Retinal pigment epithelial cell (primary cell): ENCODE measurements at places on chromosomes 16 and 17.

- DNase-seq, result no peak
Measured at GRCh38 chr16:1961651-1962067, 2.3 kb downstream of the NDUFB10 start.

DNA sequence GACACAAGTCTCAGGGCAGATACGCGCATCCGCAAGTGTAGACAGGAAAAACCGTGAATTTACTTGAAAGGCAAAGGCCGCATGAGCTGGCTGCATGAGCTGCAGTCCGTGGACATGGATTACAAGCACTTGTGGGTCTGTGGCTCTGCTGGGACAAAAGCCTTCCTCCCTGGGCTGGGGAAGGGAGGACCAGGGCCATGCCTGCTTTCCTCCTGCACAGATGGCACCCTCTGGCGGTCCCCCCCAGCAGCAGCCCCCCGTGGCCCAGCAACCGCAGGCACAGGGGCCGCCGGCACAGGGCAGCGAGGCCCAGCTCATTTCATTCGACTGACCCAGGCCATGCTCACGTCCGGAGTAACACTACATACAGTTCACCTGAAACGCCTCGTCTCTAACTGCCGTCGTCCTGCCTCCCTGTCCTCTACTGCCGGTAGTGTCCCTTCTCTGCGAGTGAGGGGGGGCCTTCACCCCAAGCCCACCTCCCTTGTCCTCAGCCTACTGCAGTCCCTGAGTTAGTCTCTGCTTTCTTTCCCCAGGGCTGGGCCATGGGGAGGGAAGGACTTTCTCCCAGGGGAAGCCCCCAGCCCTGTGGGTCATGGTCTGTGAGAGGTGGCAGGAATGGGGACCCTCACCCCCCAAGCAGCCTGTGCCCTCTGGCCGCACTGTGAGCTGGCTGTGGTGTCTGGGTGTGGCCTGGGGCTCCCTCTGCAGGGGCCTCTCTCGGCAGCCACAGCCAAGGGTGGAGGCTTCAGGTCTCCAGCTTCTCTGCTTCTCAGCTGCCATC is 1.7 kb upstream of the MRPL12 start:
- no peak for DNase-seq

DNA sequence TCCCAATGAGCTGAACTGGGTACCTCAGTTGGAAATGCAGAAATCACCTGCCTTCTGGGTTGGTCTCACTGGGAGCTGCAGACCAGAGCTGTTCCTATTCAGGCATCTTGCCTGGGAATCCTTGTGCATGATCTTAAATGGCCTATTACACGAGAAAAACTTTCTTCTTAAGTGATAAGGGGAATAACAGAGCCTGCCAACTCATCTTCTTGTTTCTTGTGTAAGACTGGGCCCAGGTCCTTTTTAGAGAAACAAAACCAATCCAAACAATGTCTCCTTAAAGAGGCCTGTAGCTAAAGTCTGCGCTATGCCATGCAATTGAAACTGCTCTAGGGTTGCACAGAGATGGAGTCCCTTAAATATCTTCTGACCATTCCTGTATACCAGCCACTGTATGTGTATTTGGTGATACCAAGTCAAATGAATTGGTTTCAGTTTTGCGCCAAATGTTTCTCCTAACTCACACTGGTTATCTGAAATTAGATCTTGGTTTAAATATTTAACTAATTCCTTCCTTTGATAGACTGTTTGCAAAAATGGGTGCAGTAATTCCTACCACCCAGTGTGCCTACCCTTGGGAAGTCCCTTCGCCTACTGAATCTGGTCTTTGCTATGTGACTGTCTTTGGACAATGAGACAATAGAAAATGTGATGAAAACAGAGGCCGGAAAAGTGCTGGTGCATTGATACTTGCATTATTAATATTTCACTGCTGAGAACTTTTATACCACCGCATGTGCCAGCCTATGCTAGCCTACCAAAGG is 6.5 kb upstream of the CCL23 start:
- no peak for DNase-seq

- no peak for DNase-seq
Measured at GRCh38 chr16:58497468-58497867, 2.5 kb upstream of the NDRG4 start.

GRCh38 chr16:69100071-69100691 is 5.3 kb upstream of the HAS3 start:
- no peak for DNase-seq

DNA sequence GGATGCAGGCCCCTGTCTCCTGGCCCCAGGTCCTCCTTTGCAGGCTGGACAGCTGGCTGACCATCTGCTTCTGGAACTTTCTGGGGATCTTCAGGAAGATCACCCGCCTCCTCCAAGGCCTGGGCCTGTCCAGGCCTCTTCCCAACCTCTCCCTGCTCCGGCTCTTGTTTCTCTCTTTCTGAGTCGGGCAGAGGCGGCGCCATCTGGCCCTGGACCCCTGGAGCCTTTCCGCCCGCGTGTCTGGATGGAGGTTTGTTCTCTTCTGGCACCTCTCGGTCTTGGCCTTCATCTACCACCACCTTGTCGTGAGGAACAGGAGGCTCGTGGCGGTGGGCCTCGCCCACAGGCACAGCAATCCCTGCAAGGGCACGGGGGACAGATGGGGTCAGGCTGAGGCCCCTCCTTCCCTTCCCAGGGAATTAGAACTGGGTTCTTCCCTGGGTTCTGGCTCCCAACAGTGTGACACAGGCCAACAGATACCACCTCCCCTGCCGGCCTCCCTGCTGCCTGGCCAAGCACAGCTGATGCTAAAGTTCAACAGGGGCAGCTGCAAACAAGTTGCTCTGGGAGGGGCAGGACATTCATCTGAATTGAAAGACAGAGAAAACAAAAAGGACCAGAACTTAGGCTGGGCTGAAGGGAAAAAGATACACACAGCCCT is 13.3 kb downstream of the NDUFAF8 start:
- no peak for DNase-seq

DNA sequence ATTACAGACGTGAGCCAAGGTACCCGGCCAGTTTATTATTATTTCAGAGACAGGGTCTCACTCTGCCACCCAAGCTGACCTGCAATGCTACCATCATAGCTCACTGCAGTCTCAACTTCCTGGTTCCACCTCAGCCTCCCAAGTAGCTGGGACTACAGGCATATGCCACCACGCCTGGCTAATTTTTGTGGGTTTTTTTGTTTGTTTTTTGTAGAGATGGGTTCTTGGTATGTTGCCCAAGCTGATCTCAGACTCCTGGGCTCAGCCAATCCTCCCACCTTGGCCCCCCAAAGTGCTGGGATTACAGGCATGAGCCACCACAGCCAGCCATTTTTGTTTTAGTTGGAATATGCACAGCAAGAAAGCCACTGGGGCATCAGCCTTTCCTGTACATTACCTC is 115.7 kb downstream of the MRM1 start:
- DNase-seq, result no peak

DNA sequence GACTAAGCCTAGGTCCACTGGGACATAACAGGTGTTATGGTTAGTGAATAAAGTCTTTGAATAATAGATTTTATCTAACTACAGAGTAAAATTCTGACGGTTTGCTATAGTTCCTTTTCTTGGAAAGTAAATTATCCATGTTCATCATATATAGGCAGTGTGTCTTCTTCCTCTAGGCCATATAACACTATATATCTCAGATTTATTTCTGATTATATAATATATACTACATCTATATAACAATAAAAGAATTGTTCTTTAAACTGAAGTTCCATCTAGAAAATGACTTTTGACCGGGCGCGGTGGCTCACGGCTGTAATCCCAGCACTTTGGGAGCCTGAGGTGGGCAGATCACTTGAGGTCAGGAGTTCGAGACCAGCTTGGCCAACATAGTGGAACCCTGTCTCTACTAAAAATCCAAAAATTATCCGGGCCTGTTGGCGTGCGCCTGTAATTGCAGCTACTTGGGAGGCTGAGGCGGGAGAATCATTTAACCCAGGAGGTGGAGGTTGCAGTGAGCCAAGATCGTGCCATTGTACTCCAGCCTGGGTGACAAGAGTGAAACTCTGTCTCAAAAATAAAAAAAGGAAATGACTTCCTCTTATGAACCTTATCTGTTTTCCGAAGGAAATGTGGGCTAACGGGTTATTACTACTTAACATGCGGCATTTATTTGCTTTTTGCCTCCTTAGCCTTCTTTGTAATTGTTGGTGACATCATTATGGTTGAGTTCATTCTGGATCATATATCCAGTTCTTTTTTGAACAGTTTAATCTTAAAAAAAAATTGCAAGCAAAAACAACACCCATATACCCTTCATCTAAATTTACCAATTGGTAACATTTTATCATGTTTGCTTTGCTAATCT is 29.2 kb downstream of the NOL11 start:
- DNase-seq, result no peak

DNA sequence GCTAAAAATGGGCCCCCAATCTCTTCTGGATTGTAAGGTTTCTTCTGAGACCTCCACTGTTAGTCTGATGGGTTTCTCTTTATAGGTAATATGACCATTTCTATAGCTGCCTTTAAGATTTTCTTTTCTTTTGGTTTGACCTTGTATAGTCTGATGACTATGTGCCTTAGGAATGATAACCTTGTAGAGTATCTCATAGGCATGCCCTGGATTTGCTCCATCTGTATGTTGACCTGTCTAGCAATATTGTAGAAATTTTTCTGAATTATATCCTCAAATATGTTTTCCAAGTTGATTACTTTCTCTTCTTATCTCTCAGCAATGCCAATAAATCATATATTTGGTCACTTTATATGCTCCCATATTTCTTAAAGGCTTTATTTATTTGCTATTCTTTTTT is 1403.8 kb upstream of the GOT2 start:
- no peak for DNase-seq

GRCh38 chr16:89988951-89989350 is 30.3 kb downstream of the DBNDD1 start:
- no peak for DNase-seq

- DNase-seq, result peak; percentile 9
Measured at GRCh38 chr16:13036600-13036999, 135.2 kb downstream of the SHISA9 start.

DNA sequence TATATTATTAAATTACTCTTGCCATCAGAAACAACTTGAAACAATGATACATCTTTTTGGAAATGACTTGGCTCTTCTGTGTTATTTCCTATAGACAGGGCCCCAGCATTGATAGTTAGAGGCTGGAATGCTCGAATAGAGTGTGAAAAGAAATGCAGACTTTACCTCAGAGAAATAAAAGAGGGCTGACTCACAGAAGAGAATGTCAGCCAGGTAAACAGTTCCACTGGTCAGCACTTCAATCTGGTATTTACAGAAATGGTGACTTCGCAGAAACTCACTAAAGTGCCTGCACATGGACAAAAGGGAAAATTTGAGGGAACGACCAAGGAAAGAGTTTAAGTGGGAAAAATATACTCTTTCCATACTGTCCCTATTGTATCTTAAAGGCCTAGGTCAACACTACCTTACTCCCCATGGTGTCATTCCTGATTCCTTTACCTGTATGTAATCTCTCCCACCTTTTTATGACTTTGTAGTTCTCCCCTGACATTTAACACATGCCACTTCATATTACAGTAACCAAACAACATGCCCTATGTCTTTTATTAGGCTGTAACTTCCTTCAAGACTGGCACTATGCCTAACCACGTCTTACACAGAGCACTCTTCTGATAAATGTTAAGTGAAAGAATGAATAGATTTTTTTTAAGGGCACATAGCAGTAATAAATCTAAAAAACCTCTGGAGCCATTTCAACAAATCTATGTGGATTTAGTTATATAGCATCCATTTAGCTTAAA is 36.7 kb downstream of the AKAP10 start:
- no peak for DNase-seq

DNA sequence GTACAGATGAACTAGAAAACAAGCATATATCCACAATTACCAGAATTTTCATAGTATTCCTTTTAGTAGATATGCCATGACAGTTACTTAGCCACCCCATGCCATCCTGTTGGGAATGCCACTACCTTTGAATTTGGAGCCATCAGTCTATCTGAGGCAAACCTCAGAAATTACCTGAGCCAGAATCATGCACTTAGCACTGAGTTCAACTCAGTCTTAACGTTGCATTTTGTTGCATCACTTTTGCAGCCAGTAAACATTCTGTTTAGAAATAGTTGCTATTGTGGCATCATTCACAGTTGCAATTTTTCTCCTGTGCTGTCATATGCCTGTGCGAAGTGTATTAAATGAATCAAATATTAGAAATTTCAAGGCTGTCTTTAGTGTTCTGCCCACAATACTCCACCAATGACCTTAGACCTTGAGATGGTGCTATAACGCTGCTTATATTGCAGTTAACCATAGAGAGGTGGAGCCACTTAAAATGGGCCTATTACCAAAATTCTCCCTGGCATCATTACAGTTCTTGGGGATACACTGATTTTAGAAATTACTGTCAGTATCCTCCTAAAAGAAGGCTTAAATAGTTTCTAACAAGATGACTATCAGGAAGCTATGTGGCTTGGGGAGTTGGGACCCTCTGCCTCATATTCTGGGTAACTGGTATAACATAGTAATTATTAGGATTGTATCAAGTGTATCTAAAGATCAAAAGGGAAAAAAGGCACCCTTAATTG is 11.1 kb downstream of the PTRH2 start:
- DNase-seq, result no peak

- DNase-seq, result no peak
Measured at GRCh38 chr17:65185668-65186382, 48.7 kb downstream of the RGS9 start.

GRCh38 chr17:9268546-9268945 is 247.2 kb downstream of the NTN1 start:
- DNase-seq, result no peak

GRCh38 chr16:46721885-46722284 is 26.3 kb downstream of the MYLK3 start:
- no peak for DNase-seq

DNA sequence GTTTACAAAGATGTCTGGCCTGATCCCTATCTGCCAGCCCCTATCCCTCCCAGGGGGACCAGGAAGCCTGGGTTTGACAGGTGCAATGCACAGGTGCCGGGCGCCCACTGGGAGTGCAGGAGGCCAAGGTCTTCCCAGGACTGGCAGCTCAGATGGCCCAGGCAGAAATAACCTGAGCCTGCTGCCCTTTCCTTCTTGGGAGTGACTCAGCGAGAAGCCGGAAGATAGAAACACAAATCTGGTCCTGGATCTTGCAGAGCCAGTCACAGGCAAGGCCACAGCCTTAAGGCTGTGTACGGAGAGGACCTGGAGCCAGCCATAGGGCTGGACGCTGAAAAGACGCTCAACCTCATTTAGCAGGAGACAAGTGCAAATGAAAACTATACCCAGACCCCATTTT is 27.7 kb downstream of the GPR142 start:
- no peak for DNase-seq

GRCh38 chr16:70468776-70469525 is 14.6 kb downstream of the FCSK start:
- no peak for DNase-seq

DNA sequence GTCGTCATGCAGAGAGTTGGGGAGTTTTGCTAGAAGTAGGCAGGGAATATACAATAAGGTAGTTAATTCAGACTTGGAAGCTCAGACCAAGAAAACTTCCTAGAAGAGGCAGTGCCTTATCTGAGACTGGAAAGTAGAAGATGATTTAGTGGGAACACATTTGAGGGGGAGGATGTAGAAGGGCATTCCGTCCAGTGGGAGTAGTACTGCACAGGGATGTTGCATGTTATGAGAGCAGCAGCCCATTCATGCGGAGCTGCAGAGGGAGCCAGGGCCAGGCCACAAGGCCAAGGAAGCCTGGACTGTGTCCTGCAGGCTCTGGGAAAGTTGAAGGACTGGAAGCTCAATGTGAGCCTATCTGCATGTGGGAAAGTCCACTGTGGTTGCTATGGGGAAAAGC is 344.5 kb upstream of the EEF2KMT start:
- no peak for DNase-seq
